ENCODE measurements at places on chromosomes 6 and 20.

DNA sequence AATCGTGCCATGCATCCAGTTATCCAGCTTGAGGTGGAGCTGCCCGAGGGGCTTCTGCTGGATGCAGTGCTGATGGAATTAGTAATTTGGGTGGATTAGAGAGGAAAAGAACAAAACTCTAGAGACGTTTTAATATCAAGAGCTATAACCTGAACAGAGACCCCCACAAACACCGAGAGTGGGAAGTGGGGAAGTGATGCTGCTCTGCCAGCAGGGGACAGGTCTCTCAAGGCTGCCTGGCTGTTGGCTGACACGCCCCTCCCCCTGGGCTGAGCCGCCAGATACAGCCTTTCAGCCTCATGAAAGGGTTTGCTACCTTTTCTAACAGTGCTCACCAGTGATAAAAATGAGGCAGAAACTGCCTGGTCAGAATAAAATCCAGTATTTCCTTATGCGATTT is 9.6 kb downstream of the LEMD2 start:
- no peak for DNase-seq

GRCh38 chr6:63523630-63524029 is 48.6 kb upstream of the LOC128125822 start:
- no peak for DNase-seq

- DNase-seq: no peak
Observed at GRCh38 chr20:38296433-38296832, 7.5 kb upstream of the BPI start.

GRCh38 chr6:4819706-4820283 is 43.6 kb downstream of the CDYL start:
- no peak for DNase-seq

Measured in activated CD4-positive, CD25-positive, alpha-beta regulatory T cell treated with anti-CD3 and anti-CD28 coated beads, Interleukin-2, amount 50 U/mL, for 72 hours (primary cell).